Activated T-helper 2 cell treated with anti-CD3 and anti-CD28 coated beads, Interferon-gamma antibody, Interleukin-2, Interleukin-4, amounts not matched to agents 10 μg/mL and 5 μg/mL and 100 μg/mL, durations not matched to agents 14 hours and 24 hours and 36 hours (primary cell): ENCODE measurements at places on chromosomes 3 and 15. TPM values are rescaled to one million over a fixed set of nuclear protein-coding genes. Genes with fewer than 3 reads are reported as not detected.

The MUC20 gene
- 3.9 and 5.0 TPM in 2 replicates for total RNA-seq

DNA sequence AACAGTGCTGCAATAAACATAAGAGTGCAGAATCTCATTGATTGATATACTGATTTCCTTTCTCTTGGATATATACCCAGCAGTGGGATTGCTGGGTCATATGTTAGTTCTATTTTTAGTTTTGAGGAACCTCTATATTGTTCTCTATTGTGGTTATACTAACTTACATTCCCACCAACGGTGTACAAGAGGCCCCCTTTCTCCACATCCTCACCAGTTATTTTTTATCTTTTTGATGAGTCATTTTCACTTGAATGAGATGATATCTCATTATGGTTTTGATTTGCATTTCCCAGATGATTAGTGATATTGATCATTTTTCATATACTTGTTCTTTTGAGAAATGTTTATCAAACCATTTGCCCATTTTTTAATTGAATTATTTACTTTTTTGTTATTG, 12.4 kb upstream of the IREB2 start:
- H3K27ac ChIP-seq = peak overlapping the region; percentile 19
- no peak for DNase-seq
- H3K4me3 ChIP-seq = no peak overlapping the region
- H3K27me3 ChIP-seq = peaks cover 2% of the 10 kb centered on the region
- H3K36me3 ChIP-seq = no peaks in the 10 kb centered on the region
- peaks cover 38% of the 10 kb centered on the region for H3K4me1 ChIP-seq

The KIF15 gene
- 28.5 and 28.7 TPM in 2 replicates for total RNA-seq

The ADAMTS7 gene
- 6.9 and 7.2 TPM in 2 replicates for total RNA-seq

The MKRN2OS gene
- not detected in 2 replicates for total RNA-seq

DNA sequence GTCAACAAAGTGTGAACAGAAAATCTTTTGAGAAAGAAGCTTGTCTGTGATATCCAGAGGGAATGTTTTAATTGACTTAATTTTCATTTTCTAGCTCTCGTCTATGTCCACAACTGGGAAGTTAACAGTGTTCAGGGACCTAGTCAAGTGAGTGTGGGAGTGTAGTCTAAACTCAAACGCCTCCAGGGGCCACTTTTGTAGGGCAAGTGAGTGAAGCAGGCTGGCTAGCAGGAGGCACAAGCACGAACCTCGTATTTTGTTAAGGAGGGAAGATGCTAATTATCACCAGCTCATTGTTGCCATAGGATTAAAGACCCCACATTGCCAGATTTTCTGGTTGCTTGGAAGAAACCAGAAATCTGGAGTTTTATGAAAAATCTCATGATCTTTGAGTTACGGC, 135.8 kb downstream of the CPNE4 start:
- DNase-seq = no peak
- H3K27me3 ChIP-seq = peaks cover 2% of the 10 kb centered on the region
- no peaks in the 10 kb centered on the region for H3K36me3 ChIP-seq
- H3K4me1 ChIP-seq = no peaks in the 10 kb centered on the region
- no peak overlapping the region for H3K27ac ChIP-seq

DNA sequence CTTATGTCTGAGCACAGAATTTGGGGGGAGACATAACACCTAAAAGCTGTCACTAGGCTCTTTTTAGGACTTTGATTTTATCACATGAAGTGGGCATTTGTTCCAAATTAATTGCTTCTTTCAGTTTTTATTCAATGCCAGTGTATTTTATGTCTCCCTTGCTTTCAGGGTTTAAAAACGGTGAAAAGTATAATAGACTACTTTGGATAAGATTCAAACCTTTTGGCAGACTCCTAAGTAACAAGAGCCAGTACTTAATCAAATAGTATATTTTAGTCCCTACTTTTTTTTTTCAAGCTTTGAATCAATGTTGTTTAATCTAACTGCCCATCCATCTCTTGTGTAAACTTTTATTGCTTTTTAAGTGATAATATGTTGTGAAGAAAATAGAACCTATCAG, 847.2 kb upstream of the DPPA4 start:
- no peak overlapping the region for H3K27ac ChIP-seq
- H3K4me3 ChIP-seq = no peak overlapping the region
- H3K27me3 ChIP-seq = no peaks in the 10 kb centered on the region
- no peaks in the 10 kb centered on the region for H3K4me1 ChIP-seq

DNA sequence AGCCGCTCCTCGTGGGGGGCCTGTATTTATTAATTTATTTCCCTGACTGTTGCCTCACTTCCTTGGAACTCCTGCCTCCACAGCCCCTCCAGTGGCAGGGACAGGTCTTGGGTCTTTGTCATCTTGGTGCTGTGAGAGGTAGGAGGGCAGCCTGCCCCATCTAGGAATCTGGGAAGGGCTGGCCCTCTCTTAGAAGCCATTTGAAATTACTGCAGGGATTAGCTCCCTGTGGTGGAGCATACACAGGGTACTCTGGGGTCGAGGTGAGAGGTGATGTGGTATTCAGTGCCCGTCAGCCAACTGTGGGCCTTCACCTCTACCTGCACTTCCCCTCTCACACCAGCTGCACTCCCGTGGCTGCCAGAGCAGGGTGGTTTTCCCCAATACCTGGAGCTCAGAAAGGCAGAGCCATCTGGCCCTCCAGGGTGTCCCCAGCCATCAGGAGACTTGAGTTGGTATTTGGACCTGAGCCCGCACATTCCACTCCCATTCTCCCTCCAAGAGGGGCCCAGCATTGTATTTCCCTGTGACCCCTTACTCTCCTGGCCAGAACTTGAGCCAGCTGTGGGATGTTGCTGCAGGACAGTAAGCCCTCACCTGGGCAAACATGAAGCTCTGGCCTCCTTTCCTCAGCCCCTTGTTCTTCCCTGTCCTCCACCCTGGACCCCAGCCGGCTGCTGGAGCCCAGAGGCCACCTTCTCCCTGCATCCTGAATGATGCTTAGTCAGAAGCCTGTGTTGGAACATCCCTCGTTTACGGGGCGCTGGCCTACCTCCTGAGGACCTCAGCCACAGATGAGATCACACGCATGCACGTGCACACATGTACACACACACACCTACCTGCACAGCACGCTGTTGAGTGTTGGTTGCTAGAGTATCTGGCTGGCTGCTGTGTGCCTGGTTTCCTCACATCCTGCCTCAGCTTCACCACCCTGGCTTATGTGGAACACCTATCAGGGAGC, 2.0 kb upstream of the JMJD7 start:
- no peaks in the 10 kb centered on the region for H3K27me3 ChIP-seq
- peaks cover 12% of the 10 kb centered on the region for H3K4me1 ChIP-seq
- peak overlapping the region; percentile 64 for H3K4me3 ChIP-seq

DNA sequence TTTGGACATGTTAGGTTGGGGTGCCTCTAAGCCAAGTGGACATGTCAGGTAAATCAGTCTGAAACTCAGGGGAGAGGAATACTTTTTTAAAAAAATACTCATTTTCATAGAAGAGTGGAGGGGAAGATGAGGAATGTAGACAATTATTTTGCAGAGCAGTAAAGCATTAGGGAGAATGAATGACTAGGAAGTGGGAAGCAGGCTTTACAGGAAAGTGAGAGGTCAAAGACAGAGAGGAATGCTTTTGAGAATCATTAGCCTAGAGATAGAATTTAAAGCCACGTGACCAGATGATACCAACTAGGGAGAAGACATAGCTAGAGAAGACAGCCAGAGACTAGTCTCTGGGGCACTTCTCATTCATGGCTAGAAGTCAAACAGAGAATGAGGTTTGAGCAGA, 91.0 kb downstream of the RAD18 start:
- H3K27me3 ChIP-seq = no peaks in the 10 kb centered on the region
- H3K27ac ChIP-seq = no peak overlapping the region
- DNase-seq = no peak
- no peaks in the 10 kb centered on the region for H3K4me1 ChIP-seq
- peaks cover 6% of the 10 kb centered on the region for H3K36me3 ChIP-seq
- no peak overlapping the region for H3K4me3 ChIP-seq
